ENCODE measurements at places on chromosomes 4 and X.

GRCh38 chrX:16797841-16798240 is 11.6 kb downstream of the TXLNG start:
- DNase-seq, result no peak

- DNase-seq, result no peak
These were observed 162.5 kb downstream of the PRDM5 start for GRCh38 chr4:120760047-120760446.

- no peak for DNase-seq
These were observed 22.6 kb upstream of the TLR7 start for GRCh38 chrX:12844319-12844718.

- DNase-seq, result no peak
These were observed 4.5 kb downstream of the NBDY start for GRCh38 chrX:56733459-56734046.

- DNase-seq, result no peak
These were observed 64.6 kb upstream of the PPP3CA start for GRCh38 chr4:101411926-101412325.

Measured in Right ventricle myocardium superior (tissue), 1 donor.